IPS-NIHi11 (cell line): ENCODE measurements at places on chromosomes 4 and X.
A peak's percentile ranks its signal among the peaks of the same experiment; 100 is the strongest.

DNA sequence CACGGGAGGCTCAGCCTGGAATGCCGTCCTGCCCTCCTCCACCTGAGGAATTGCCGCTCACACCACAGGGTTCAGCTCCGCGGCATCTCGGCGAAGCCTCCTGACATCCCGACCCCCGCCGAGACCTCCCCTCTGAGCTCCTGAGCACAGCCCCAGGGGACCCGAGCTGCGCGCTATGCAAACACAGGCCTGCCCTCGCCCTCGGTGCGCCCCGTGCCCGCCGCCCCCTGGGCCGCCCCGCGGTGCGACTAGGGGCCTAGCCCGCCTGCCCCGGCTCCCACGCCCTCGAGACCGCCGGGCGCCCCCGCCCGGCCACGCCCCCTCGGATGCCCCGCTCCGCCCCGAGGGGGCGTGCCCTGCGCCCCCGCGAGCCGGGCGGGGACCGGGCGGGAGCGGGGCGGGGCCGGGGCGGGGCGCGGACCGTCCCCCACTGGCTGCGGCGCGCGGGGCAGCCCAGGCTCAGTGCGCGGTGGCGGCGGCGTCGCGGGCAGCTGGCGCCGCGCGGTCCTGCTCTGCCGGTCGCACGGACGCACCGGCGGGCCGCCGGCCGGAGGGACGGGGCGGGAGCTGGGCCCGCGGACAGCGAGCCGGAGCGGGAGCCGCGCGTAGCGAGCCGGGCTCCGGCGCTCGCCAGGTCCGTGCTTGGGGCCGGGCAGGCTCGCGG lies at the start of gene FGFR3:
Gene FGFR3, plus strand, starts transcription at position 462 of the 664 bp plus-strand sequence. CDS start 642 bp downstream, outside the sequence.
- DNase-seq, result peak; percentile 98

DNA sequence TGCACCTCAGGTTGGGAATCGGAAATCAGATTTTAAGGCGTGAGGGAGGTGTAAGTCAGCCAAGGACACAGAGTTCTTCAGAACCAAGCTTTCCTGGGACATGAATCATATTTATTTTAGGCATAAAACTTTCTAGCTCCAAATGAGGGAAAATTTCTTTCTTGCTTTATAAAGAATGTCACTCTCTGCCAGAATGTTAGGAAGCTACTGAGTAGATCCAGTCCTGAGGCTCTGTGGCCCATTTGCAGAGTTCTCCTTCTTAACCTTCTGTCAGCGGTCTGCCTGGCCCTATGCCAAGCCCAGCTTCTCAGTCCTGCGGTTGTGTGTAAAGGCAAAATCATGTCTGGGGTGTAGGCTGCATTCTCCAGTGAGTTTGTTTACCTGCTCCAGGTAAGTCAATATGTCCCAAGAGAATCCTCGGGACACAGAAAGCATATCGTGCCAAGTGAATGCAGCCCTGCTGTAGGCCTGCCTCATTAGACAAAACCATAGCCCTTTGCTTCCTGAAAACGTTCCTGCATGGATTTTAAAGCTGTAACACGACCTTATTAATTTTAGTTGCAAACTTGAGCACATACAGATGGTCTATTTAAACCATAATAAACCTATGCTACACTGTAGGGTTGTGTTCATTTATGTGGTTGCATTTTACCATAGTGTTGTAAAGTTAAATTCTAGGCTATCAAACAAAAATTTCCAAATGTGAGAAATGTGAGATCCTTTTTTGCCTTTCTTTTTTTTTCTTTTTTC lies 29.2 kb upstream of the CCNI start:
- DNase-seq, result no peak

GRCh38 chrX:30795981-30796958 lies 92.8 kb downstream of the TAB3 start:
- DNase-seq, result no peak

- no peak for DNase-seq
These were observed 11.9 kb upstream of the AREG start for GRCh38 chr4:74433043-74433442.

GRCh38 chrX:40300286-40300890 lies 202.6 kb upstream of the BCOR start:
- DNase-seq, result no peak

DNA sequence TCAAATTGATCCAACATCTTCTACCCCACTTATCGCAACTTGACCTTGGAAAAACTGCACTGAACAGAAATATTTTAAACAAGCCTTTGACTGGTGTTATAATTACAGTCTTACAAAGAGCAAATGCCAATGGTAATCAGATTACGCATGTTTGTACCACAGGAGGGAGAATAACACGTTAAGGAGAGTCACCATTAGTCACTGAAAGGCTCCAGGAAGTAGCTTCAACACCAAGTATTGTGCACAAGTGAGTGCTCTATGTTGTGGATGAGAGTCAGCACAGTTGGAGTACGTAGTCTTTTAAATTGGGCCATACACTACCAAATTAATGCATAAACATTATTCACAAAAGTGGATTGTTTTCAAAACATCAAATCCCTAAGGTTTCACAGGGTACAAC lies 1081.5 kb upstream of the TENM3 start:
- no peak for DNase-seq

GRCh38 chrX:11533199-11533651 lies 132.5 kb downstream of the ARHGAP6 start:
- peak; percentile 19 for DNase-seq

DNA sequence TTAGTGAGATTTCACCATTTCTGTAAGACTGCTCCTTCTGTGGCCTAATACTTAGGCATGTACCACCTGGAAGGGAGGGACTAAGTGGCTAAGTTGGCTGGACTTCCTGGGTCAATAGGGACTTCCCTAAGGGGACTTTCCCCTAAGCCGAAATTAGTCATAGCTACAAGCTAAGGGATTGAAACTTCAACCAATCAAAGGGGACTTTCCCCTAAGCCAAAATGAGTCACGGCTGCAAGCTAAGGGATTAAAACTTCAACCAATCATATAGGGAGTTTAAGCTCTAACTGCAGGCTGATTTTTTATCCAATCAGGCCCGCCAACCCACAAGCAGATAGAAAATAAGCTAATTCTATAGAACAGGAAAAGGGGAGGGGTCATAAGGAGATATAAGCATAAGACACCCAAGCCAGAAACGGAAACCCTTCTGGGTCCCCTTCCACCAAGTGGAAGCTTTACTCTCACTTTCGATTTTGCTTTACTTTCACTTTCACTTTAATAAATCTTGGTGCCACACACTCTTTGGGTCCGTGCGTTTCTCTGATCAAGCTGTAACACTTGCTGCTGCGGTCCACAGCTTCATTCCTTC lies 382.8 kb downstream of the KLHL4 start:
- DNase-seq, result no peak

GRCh38 chrX:73916931-73917667 lies 354.1 kb downstream of the CHIC1 start:
- peak; percentile 49 for DNase-seq

GRCh38 chr4:4428966-4429875 lies 42.3 kb downstream of the NSG1 start:
- no peak for DNase-seq

- DNase-seq, result no peak
These were observed 122.9 kb upstream of the RASGEF1B start for GRCh38 chr4:81594490-81595159.

- no peak for DNase-seq
These were observed 32.4 kb upstream of the SLC10A4 start for GRCh38 chr4:48450740-48451139.

GRCh38 chr4:19002170-19002569 lies 980.6 kb upstream of the LCORL start:
- DNase-seq, result no peak

- DNase-seq, result peak; percentile 33
These were observed 26.7 kb upstream of the C1QTNF7 start for GRCh38 chr4:15400981-15401671.

DNA sequence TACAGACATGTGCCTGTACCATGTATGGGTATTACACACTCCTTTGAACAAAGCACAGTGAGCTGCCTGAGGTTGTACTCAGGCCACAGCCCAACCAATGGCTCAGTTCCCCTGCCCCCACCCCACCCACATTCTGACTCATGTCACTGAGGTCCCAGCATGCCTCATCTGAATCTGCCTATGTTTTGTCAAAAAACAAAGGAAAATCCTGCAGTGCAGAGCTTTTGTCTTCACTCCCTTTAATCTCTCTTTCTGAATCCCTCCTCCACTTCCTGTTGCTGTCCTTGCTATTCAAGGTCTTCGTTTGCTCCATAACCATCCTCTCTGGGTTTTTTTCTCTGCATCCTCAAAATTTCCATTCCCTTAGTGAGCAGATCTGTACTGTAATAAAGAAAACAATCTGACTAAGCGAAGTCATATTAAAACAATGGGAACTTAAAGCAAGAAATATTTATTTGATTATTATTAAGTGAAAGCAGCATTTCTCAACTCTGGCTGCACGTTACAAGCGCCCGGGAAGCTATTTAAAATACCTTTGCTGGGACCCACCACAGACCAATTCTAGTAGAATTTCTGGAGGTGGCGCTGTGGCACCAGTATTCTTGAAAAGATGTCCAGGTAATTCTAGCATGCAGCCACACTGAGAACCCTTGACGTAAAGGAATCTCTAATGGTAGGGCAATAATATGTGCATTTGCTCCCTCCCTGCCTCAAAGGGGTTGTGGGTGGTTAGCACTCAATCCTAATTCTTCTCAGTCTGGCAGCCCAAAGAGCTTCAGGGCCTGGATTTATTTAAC lies 8.7 kb downstream of the GUCY2F start:
- peak; percentile 44 for DNase-seq

DNA sequence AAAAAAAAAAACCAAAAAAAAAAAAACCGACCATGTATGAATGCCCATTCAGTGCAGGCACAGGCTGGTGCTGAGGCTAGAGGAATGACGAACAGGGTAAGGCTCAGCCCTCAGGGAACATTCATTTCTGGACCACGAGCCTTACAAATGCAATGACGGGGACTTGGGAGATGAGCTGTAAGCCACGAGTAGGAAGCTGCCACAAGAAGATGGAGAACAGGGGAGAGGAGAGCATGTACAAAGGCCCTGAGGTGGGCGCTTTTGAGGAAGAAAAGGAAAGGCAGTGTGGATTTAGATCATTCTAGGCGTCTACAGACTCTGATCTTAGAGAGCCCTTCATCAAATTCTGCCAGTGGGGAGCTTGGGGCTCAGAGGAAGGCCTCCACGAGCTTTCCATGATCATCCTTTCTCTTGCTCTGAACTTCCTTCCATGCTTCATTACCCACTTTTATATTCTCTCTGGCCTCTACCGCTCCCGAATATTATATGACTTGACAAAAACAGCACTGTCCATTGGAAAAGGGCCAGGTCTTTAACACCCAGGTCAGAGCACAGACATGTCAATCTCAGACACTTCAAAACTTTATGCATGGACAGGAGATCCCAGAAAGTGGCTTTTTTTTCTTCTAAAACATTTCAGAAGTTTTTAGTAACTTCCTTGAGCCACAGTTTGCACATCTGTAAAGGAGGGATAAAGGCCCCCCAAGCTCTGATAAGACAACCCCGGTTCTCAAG lies 3.3 kb upstream of the ZNF518B start:
- DNase-seq, result no peak

DNA sequence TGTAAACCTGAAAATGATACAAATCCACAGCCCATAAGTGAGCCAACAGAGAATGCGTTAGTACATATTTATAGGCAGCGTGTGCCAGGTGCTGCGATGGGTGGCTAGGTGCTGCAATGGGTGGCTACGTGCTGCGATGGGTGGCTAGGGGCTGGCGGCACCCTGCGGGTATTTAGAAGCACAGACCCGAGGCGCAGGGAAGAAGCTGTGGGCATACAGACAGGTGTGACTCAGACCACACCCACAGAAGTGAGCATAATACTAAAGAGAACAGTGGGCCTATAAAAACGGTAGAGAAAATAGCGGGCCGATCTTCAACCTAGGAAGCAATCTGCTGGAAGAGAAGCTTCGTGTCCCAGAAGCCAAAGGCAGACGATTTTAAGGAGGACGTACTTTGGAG lies 81.1 kb downstream of the FAT1 start:
- no peak for DNase-seq

DNA sequence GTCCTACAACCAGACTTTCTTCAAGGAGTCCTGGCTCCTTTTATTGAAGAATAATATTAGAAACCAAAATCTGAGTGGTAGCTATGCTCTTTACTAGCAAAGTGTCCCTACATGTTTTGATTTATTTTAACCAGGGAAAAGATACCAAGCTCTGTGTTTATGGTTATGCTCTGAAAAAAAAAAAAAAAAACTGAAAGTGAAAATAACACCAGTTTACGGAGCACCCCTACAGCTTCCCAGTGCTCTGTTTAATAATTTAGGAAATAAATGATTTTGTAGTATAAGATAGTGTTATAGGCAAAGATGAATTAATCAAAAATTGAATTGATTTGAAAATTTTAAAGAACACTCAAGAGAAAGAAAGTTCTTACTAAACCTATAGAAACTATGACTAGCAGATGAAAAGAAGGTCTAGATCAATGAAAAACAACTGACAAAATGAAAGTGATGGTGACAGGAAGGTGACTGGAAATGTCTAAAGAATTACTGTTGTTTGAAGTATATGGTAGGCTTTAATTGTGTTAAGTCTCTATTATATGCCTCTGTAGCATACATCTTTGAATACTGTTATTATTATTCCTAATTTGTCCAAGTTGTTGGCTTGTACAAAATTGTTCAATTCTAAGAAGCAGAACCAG lies 1698.4 kb upstream of the PCDH10 start:
- DNase-seq, result no peak

- DNase-seq, result peak; percentile 7
These were observed 567.7 kb downstream of the MAGEB5 start for GRCh38 chrX:26783512-26784225.

- no peak for DNase-seq
These were observed 30.9 kb downstream of the SUPT20HL1 start for GRCh38 chrX:24391389-24391788.
